Esophagus muscularis mucosa (tissue), 4 donors: ENCODE measurements at places on chromosomes 3 and 15. TPM values are rescaled to one million over a fixed set of nuclear protein-coding genes. Genes with fewer than 3 reads are reported as not detected.

- peaks cover 24% of the 10 kb centered on the region for H3K4me1 ChIP-seq
- H3K4me3 ChIP-seq: peak overlapping the region; percentile 26
- H3K36me3 ChIP-seq: no peaks in the 10 kb centered on the region
- DNase-seq: peak; percentile 93
- no peaks in the 10 kb centered on the region for H3K27me3 ChIP-seq
- peak overlapping the region; percentile 70 for H3K27ac ChIP-seq
Measured at GRCh38 chr15:31434588-31435260, 108.1 kb downstream of the KLF13 start.

GRCh38 chr15:93252780-93253179 lies 163.8 kb upstream of the RGMA start:
- H3K27me3 ChIP-seq: no peaks in the 10 kb centered on the region
- H3K36me3 ChIP-seq: no peaks in the 10 kb centered on the region
- no peak overlapping the region for H3K4me3 ChIP-seq
- H3K4me1 ChIP-seq: no peaks in the 10 kb centered on the region
- DNase-seq: no peak
- H3K27ac ChIP-seq: no peak overlapping the region

DNA sequence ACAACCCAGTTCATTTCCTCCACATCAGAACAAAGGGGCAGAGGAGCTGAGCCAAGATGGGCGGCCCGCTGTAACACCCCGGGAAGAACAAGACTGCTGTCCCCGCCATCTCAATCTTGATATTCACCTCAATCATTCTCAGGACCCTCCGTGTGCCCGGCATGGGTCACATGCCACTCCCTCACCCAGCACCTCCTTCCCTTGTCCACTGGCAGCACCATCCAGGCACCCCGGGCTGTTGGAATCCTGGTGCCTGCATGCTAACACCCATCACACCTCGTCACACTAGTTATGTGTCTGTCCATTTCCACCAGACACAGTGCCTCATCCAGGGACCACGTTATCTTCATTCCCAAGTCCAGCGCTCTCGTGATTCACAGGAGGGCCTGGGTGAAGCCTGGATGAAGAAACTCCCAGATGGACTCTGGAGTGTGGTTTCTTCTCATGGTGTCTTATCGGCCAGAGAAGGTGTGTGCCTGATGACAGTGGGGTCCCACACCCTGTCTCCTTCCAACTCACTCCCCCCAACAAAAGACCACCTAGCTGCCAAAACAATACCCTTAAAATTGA lies 16.7 kb downstream of the MEGF11 start:
- no peaks in the 10 kb centered on the region for H3K36me3 ChIP-seq
- no peaks in the 10 kb centered on the region for H3K27me3 ChIP-seq

- H3K27ac ChIP-seq: no peak overlapping the region
- no peaks in the 10 kb centered on the region for H3K36me3 ChIP-seq
- no peak for DNase-seq
- no peaks in the 10 kb centered on the region for H3K27me3 ChIP-seq
Measured at GRCh38 chr3:59257506-59257905, 207.7 kb upstream of the CFAP20DC start.

- peaks cover 95% of the 10 kb centered on the region for H3K4me1 ChIP-seq
- H3K36me3 ChIP-seq: no peaks in the 10 kb centered on the region
Measured at GRCh38 chr3:73508330-73508954, 116.3 kb downstream of the PDZRN3 start.

Gene TAGLN3
- 4.0 TPM for total RNA-seq

Gene PDZRN3
- 314 TPM for total RNA-seq

- peak overlapping the region; percentile 83 for H3K27ac ChIP-seq
- peak overlapping the region; percentile 51 for H3K4me3 ChIP-seq
- no peak for DNase-seq
- peaks cover 35% of the 10 kb centered on the region for H3K4me1 ChIP-seq
Measured at GRCh38 chr3:150371741-150372254, 36.3 kb upstream of the TSC22D2 start.

GRCh38 chr15:60850903-60851302 lies 372.0 kb upstream of the ICE2 start:
- H3K27me3 ChIP-seq: no peaks in the 10 kb centered on the region
- no peak overlapping the region for H3K4me3 ChIP-seq
- no peaks in the 10 kb centered on the region for H3K4me1 ChIP-seq
- no peaks in the 10 kb centered on the region for H3K36me3 ChIP-seq

Gene TRPC1
- 21.3 TPM for total RNA-seq

Gene WNT5A
- total RNA-seq: 14.5 TPM

- H3K27ac ChIP-seq: no peak overlapping the region
- H3K27me3 ChIP-seq: no peaks in the 10 kb centered on the region
- no peak for DNase-seq
- no peaks in the 10 kb centered on the region for H3K4me1 ChIP-seq
- no peaks in the 10 kb centered on the region for H3K36me3 ChIP-seq
Measured at GRCh38 chr3:45321607-45322391, 66.6 kb upstream of the LARS2 start.

GRCh38 chr3:53026382-53027162 lies 19.3 kb downstream of the SFMBT1 start:
- peaks cover 5% of the 10 kb centered on the region for H3K4me1 ChIP-seq
- H3K27ac ChIP-seq: no peak overlapping the region
- DNase-seq: peak; percentile 45

GRCh38 chr3:16498130-16498890 lies 15.2 kb downstream of the RFTN1 start:
- H3K4me3 ChIP-seq: no peak overlapping the region
- H3K36me3 ChIP-seq: no peaks in the 10 kb centered on the region
- peak overlapping the region; percentile 22 for H3K27ac ChIP-seq

DNA sequence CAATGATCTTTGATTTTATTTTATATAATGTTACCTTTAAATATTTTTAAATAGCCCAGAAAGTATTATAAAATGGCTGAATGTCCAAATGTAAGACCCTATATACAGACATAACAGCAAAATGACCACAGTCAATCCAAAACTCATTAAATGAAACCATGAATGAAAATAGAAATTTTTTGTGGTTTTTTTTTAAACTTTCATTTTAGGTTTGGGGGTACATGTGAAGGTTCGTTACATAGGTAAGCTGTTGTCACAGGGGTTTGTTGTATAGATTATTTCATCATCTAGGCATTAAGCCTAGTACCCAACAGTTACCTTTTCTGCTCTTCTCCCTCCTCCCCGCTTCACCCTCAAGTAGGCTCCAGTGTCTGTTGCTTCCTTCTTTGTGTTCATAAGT lies 108.8 kb downstream of the FAIM start:
- no peaks in the 10 kb centered on the region for H3K27me3 ChIP-seq
- DNase-seq: no peak
- no peaks in the 10 kb centered on the region for H3K4me1 ChIP-seq
- no peak overlapping the region for H3K27ac ChIP-seq
- no peak overlapping the region for H3K4me3 ChIP-seq

- peak overlapping the region; percentile 22 for H3K27ac ChIP-seq
- H3K27me3 ChIP-seq: no peaks in the 10 kb centered on the region
- DNase-seq: no peak
- H3K4me3 ChIP-seq: no peak overlapping the region
- H3K36me3 ChIP-seq: peaks cover 43% of the 10 kb centered on the region
Measured at GRCh38 chr15:40992241-40992741, 39.0 kb downstream of the CHAC1 start.

- peaks cover 6% of the 10 kb centered on the region for H3K36me3 ChIP-seq
- H3K4me3 ChIP-seq: no peak overlapping the region
- H3K27ac ChIP-seq: no peak overlapping the region
- H3K27me3 ChIP-seq: no peaks in the 10 kb centered on the region
- no peaks in the 10 kb centered on the region for H3K4me1 ChIP-seq
Measured at GRCh38 chr3:37725842-37726241, 135.8 kb upstream of the CTDSPL start.

GRCh38 chr3:67015702-67016484 lies 17.8 kb downstream of the KBTBD8 start:
- no peaks in the 10 kb centered on the region for H3K36me3 ChIP-seq
- DNase-seq: no peak
- no peaks in the 10 kb centered on the region for H3K27me3 ChIP-seq
- H3K27ac ChIP-seq: no peak overlapping the region

Gene PSTPIP1
- 7.7 TPM for total RNA-seq

DNA sequence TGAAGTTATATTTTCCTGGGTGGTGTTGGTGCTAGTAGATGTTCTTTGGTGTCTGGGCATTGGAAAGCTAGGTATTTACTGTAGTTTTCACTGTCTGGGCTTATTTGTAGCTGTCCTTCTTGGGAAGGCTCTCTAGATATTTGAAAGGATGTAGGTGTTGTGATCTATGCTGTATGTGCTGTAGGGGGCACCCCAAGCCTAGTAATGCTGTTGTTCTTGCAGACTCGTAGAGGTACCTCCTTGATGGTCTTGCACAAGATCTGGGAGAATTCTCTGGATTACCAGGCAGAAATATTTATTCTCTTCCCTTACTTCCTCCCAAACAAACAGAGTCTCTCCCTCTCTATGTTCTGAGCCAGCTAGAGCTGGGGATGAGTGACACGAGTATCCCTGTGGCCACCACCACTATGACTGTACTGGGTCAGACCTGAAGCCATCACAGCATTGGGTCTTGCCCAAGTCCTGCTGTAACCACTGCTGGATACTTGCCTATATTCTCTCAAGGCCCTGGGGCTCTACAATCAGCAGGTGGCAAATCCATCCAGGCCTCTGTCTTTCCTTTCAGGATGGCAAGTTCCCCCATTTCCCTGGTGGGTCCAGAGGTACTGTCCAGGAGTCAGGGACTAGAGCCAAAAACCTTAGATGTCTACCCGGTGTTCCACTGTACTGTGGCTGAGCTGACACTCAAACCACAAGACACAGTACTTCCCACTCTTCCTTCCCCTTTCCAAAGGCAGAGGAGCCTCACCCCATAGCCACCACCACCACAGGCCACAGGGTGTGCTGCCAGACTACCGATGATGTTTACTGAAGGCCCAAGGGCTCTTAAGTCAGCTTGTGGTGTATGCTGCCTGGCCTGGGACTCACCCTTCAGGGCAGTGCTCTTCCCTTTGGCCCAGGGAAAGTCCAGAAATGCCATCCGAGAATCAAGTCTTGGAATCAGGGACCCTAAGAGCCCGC lies 195.2 kb upstream of the DPPA4 start:
- no peak overlapping the region for H3K27ac ChIP-seq
- no peaks in the 10 kb centered on the region for H3K4me1 ChIP-seq
- no peak overlapping the region for H3K4me3 ChIP-seq

DNA sequence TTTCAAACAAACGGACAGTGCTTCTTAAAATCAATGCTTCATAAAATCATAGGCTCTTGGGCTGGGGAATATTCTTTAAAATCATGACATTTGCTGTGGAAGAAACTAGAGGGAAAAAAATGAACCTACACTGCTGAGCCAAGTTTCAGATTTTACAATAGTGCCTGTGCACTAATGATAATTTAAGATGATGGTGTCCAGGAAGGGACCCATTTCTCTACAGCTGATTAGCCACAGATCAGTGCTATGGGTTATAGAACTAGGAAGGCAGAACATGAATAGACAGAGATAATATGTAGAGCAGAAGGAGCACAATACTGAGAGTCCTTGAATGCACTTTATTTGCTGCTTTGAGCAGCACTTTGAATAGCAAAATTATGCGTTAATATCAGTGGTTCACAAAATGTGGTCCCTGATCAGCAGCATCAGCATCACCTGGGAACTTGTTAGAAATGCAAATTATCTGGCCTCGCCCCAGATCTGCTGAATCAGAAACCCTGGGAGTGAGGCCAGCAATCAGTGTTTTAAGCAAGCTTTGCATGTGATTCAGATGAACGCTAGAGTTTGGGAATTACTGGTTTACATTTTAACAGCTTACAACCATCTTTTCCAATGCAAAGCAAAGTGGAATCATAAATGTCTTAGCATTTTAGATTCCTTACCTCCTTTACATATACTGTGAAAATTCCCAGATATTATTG lies 135.8 kb upstream of the ANKRD28 start:
- no peak overlapping the region for H3K27ac ChIP-seq
- peaks cover 16% of the 10 kb centered on the region for H3K4me1 ChIP-seq
- H3K36me3 ChIP-seq: no peaks in the 10 kb centered on the region
- no peaks in the 10 kb centered on the region for H3K27me3 ChIP-seq

Gene ATP13A4
- 0.17 TPM for total RNA-seq

Gene RTP4
- total RNA-seq: 1.3 TPM

Gene ACTRT3
- total RNA-seq: 2.7 TPM

Gene LRRC31
- not detected for total RNA-seq

Gene CNTN4
- total RNA-seq: 8.8 TPM

DNA sequence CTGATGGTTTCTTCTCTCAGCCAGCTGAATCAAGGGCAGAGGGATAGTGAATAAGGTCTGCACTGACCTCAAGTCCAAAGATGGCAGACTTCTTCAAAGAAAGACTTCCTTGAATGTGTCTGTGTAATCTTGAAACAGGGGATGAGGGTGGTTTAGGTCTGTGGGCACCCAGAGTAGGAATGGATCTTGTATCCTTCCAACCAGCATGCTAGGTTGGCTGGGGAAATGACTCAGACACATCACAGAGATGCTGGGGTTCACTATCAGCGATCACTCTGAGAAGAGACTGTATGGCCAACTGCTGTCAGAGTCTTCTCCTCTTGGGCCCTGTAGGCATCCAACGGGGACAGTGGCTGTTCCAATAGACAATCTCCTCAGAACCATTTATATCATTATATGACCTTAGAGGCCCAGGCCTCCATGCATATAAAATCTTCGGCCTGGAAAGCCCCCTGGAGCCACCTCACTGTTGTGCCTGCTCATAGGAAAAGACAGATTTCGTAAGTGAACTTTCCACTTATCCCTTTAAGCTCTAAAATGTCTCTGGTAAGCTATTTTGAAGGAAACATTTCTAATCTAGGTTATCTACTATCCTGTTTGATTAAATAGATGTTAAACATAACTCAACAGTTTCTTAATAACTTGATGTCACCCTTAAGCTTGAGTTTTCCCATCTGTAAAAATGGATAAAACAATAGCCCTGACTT lies 58.5 kb downstream of the TIPARP start:
- peak; percentile 31 for DNase-seq
- H3K27ac ChIP-seq: no peak overlapping the region
- H3K36me3 ChIP-seq: no peaks in the 10 kb centered on the region
- H3K4me3 ChIP-seq: no peak overlapping the region
- H3K27me3 ChIP-seq: no peaks in the 10 kb centered on the region
- no peaks in the 10 kb centered on the region for H3K4me1 ChIP-seq

GRCh38 chr15:36400936-36401585 lies 178.4 kb upstream of the CDIN1 start:
- H3K36me3 ChIP-seq: no peaks in the 10 kb centered on the region
- no peak overlapping the region for H3K4me3 ChIP-seq
- no peak overlapping the region for H3K27ac ChIP-seq

DNA sequence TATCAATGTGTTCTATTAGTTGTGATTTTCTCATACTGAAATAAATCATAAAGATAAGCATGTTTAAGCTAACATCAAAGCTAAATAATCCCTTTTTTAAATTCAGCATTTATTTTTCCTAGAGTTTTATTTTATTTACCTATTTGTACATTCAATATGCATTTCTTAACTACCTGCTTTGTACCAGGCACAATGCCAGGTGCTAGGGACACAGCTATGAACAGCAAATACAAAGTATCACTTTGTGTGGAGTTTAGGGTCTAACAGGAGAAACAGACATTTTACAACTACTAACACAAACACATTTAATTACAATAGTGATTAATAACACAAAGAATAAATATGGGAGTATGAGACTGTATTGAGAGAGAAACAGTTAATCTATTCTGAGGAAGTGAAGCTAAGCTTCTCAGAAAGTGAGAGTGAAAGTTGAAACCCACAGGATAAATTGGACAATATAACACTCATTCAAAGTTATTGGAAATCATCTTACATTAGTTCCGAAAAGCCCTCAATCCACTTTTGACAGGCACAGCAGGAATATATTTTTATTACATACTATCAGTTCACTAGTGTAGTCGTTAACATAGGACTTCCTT lies 159.6 kb downstream of the GBE1 start:
- no peaks in the 10 kb centered on the region for H3K4me1 ChIP-seq
- no peaks in the 10 kb centered on the region for H3K36me3 ChIP-seq
- H3K27ac ChIP-seq: no peak overlapping the region
- DNase-seq: no peak
- H3K27me3 ChIP-seq: no peaks in the 10 kb centered on the region
- no peak overlapping the region for H3K4me3 ChIP-seq

GRCh38 chr15:69093127-69093526 lies 67.3 kb upstream of the GLCE start:
- no peak overlapping the region for H3K27ac ChIP-seq
- DNase-seq: no peak
- H3K36me3 ChIP-seq: no peaks in the 10 kb centered on the region
